Astrocyte (in vitro differentiated cells and primary cell): ENCODE measurements at places on chromosomes 5 and 9.

GRCh38 chr9:79684711-79685575 lies 113.2 kb downstream of the TLE4 start:
- peak; percentile 53 for DNase-seq

DNA sequence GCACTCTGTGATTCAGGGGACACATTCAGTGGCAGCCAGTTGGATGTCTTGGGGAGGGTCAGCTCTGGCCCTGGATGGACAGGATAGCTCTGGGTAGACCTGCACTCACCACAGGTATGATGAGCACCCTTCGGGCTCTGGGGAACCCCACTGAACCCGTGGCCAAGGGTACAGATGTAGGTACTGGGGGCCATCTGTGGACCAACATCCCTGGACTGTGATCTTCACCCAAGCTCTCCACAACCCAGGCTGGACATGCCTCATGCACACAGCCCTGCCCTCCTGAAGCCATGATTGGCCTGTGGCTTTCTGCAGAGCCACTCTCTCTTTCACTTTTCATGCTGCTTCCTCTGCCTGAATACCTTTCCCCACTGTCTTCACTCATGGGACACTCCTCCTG lies 15.6 kb upstream of the ACSL6 start:
- no peak for DNase-seq

DNA sequence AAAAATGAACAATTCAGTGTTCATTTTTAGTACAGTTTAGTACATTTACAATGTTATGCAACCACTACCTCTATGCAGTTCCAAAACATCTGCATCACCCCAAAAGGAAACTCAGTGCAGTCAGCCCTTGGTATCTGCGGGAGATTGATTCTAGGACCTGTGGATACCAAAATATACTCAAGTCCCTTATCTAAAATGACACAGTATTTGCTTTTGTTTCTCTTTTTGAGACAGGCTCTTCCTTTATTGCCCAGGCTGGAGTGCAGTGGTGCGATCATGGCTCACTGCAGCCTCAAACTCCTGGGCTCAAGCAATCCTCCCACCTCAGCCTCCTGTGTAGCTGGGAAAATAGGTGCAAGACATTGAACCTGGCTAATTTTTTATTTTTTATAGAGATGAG lies 114.0 kb downstream of the PIP5K1B start:
- DNase-seq = no peak

DNA sequence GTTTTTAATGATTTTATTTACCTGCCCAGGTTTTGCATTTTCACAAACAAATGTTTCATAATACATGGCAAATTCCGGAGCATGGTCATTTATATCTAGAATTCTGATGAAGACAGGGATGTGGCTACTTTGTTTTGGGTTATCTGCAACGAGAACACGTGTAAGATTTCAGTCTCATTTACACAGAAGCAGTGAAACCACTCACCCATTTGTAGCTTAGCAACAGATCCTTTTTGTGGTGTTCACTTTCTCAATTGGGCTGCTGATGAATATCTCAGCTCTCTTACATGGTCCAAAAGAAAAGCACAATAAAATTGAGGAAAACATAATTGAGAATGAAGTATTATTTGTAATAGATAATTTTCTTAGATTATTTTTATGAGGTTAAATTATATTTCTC lies 148.6 kb downstream of the CDH9 start:
- no peak for DNase-seq

DNA sequence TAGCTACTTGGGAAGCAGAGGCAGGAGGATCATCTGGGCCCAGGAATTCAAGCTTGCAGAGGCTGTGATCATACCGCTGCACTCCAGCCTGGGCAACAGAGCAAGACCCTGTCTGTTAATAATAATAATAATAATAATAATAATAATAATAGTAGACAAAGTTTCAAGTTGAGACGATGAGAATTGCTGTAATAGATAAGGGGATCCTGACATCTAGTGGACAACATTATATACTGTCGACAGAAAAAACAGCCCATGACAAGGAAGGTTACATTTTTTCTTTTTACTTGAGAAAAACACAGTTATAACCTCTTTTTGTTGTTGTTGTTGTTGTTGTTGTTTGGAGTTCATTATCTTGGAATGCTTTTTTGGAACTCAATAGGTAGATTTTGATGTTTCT lies 35.3 kb downstream of the NDFIP1 start:
- no peak for DNase-seq

GRCh38 chr5:152185547-152186245 lies 219.4 kb downstream of the NMUR2 start:
- no peak for DNase-seq

- DNase-seq = no peak
Observed at GRCh38 chr5:87541676-87542075, 128.9 kb upstream of the CCNH start.

- no peak for DNase-seq
Observed at GRCh38 chr5:176596689-176597416, 13.1 kb downstream of the GPRIN1 start.

- no peak for DNase-seq
Observed at GRCh38 chr9:6870650-6871477, 113.1 kb downstream of the KDM4C start.

DNA sequence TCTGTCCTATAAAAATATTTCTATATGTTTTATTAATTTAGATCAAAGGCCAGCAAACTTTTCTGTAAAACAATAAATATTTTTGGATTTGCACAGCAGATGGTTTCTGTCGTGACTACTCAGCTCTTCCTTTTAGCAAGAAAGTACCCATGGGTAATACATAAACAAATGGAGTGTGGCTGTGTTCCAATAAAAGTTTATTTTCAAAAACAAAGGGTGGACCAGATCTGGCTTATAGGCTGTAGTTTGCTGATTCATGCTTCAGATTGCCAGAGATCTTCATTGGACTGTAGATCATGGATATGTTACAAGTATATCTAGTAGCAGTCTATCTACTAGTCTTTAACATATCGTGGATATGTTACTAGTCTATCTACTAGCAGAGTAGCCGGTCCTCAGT lies 590.5 kb downstream of the CSNK1G3 start:
- DNase-seq = peak; percentile 6

GRCh38 chr5:74162524-74162923 lies 478.0 kb downstream of the ENC1 start:
- no peak for DNase-seq

GRCh38 chr5:44952376-44952775 lies 143.6 kb downstream of the MRPS30 start:
- peak; percentile 11 for DNase-seq

GRCh38 chr5:98292496-98292895 lies 481.0 kb upstream of the RGMB start:
- peak; percentile 60 for DNase-seq

GRCh38 chr5:159864885-159865691 lies 51.2 kb upstream of the ADRA1B start:
- DNase-seq = peak; percentile 54

DNA sequence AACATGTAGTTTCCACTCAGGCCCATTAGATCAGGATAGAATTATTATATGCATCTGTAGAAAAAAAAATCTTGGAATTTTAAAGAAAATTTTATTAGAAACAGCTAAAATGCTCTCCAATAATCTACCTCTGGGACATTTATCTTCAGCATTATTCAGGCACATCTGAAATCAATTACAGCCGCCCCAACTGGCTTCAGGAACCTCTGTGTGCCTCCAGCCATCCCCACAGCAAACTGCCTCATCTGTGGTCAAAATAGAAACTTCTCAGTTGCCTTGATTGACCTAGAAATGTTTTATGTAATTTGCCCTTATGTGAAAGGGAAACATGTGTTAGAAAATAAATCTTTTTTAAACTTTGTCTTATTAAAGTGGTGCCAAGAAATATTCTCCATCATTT lies 120.1 kb upstream of the LPAR1 start:
- DNase-seq = peak; percentile 38

GRCh38 chr5:73591698-73592501 lies 26.4 kb downstream of the UTP15 start:
- DNase-seq = peak; percentile 35

DNA sequence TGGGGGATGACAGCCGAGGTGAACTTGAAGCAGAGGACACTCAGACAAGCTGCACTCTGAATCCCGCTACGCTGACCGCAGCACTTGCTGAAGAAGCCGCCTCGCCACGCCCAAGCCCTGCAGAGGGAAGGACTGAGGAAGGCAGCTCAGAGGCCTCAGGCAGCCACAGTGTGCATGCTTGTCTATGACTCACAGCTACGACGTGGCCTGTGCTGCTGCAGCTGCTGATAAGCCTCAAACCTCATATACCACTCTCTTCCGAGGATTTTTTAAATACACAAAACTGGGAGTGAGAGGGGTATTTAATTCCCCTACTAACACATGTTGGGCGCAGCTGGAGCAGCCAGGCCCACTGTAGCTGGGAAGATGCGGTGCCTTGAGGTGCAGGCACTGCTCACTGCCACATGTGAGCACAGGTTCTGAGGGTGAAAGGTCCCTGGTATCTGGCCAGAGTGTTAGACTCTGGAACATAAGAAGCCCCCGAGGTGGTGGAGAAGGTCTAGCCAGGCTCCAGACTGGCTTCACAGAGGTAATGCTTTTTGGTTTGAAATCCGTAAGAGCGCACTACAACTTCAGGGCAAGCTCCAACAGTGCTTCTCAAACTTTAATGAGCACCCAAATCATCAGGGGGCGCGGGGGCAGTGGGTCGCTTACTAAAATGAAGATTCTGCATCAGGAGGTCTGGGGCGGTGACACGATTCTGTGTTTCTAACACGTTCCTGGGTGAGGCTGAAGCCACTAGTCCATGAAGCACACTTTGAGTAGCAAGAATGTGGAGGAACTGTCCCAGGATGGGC lies 196.8 kb downstream of the AUH start:
- DNase-seq = peak; percentile 99

DNA sequence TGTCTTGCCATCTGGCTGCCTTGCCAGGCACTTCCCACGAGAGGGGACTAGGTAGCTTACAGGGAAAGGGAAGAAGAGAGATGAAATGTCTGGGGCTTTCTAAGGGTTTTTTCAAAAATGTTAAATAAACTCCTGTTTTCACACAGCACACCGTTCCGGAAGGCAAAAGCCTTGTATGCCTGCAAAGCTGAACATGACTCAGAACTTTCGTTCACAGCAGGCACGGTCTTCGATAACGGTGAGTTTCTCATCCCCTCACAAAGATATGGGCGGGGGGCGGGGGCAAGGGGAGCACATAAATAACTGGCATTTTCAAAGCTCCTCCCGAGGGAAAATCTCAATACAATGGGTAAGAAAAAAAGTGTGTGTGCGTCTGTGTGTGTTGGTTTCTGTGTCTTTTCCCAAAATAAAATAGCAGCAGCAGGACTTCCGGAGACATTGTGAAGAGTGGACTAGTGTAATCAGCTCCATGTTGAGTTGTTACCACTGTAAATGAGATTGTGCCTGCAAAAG lies 189.6 kb downstream of the NR3C1 start:
- DNase-seq = peak; percentile 46

DNA sequence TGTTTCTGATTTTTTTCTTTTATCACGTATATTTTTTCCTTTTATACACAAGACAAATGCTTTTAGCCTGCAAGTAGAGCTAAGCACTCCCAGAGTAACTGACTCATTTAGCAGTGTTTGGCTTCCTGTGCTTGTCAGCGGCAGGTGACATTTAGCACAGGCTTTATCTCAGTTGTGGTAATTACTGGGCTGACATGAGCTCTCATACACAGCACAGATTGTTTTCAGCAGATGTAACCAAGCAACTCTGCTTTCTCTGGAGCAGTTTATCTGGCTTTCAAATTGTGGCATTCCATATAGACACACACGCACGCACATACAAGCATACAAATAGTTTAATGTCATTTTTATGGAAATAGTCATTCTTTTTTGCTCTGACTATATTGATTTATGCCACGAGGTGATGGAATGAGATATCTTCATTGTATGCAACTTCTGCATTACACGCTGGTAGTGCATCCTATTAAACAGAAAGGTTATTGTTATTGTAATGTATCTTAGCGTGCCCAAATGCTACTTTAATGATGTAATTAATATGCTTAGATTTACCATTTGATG lies 379.0 kb upstream of the GRAMD2B start:
- peak; percentile 97 for DNase-seq

DNA sequence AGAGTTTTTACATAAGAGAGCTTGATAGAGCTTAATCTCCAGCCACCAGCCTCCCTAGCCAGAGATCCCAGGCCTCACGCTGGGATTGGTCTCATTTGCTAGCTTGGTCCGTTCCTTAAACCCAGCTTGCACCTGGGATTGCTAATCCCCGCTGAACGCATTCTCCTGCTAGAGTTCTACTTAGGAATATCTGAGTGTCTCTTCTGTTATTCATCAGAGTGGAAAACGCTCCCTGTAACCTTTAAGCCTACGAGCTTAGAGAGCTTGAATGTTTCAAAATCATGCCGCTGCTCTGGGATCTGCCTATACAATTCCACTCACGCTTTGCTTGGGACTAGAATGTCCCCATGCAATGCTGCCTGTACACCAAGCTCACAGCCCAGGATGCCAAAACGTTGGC lies 201.8 kb downstream of the NSG2 start:
- DNase-seq = no peak

- no peak for DNase-seq
Observed at GRCh38 chr5:56993241-56993640, 41.3 kb upstream of the MIER3 start.

DNA sequence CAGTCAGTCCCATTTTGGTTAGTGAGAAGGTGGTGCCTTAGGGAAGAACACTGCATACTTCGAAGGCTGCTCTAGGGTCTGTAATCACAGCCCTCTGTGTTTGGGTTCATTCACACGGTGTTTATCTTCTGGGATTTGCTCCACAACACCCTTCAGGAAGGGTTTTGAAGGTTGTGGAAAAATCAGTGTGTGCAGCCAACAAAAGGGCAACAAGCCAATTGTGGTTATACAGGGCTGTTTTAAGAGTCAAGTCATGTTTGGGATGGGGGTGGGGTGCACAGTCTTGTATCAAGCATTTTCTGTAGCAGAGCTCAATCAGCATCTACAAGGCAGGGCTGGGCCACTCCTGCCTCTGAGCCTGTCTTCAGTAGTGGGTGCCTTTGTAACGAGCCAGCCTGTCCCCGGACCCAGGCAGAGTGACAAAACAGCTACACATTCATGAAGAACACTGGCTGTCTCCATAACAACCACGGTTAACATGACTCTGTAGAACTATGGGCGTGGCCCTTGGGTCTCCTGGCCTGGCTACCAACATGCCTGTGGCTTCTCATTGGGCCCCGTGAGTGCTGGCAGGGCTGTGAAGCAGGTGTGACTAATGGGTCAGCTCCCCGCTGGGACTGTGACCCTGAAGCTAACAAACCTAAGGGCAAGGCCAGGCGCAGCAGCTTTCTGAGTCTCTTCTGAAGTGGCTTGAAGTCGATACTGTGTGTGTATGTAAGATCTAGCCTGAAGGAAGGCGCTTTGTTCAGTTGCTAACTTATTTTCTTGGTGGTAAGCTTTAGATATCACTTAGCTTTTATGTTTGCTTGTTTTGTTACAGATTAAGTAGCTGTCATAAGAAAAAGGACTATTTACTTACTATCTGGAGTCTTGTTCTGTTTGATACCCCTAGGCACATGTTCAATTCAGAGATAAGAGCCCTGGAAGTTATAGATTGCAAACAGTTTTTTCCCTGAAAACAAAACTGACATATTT lies 27.9 kb upstream of the GOLM1 start:
- peak; percentile 96 for DNase-seq

DNA sequence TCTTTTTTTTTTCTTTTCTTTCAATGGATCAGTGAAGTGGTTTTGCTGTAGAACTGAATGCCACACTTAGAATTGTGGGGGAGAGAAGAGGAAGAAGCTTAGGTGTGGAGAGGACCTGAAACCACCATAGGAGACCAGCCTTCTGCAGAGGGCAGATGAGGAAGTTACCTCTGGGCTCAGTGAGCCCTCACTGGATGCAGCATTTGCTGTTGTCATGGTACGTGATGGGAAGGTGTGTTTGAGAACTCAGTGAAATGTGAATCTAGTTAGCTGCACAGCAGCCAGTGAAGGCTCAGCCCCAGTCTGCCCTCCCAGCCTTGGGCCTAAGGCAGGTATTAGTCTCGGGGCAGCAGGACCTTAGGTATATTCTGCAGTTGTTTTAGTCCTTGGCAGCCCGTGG lies 17.5 kb downstream of the CYFIP2 start:
- no peak for DNase-seq
